T-helper 1 cell (primary cell): ENCODE measurements at places on chromosomes 11 and 22.

GRCh38 chr22:39574779-39575551 is 4.4 kb downstream of the CACNA1I start:
- no peak for DNase-seq

GRCh38 chr22:35230839-35231584 is 26.3 kb upstream of the HMGXB4 start:
- DNase-seq = no peak

DNA sequence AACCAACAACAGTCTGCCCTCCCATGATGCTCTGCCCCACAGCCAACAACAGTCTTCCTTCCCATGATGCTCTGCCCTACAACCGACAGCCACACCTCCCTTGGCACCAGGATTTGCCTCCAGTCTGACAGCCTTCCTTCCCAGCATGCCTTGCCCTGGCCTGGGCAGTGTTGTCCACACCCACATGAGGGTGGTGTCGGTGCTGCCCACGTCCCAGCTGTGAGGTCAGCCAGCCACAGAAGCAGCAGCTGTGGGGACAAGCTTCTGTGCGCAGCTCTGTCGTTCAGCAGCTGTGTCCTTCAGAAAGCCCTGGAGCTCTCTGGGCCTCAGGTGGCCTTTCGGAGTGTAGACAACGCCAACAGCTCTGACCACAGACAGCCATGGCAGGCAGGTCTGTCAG is 1378.9 kb downstream of the BRD1 start:
- DNase-seq = no peak

DNA sequence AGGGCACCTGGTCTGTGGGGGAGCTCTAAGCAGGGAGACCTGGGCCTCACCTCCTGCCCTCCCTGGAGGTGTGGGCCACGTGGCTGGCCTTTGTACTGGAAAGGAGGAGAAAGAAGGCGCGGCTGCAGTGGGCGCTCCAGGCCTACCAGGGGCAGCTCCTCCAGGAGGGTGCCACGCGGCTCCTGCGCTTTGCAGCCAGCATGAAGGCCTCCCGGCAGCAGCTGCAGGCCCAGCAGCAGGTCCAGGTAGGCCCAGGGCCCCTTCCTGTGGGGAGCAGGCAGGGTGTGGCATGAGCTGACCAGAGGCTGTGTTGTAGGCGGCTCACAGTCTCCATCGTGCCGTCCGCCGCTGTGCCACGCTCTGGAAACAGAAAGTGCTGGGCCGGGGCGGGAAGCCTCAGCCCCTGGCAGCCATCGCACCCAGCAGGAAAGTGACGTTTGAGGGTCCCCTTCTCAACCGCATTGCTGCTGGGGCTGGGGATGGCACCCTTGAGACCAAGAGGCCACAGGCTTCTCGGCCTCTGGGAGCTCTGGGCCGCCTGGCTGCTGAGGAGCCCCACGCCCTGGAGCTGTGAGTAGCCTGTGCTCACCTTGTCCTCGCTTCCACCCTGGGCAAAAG is 48.6 kb downstream of the PISD start:
- no peak for DNase-seq

- no peak for DNase-seq
Measured at GRCh38 chr22:24417200-24417599, 10.2 kb upstream of the ADORA2A start.

DNA sequence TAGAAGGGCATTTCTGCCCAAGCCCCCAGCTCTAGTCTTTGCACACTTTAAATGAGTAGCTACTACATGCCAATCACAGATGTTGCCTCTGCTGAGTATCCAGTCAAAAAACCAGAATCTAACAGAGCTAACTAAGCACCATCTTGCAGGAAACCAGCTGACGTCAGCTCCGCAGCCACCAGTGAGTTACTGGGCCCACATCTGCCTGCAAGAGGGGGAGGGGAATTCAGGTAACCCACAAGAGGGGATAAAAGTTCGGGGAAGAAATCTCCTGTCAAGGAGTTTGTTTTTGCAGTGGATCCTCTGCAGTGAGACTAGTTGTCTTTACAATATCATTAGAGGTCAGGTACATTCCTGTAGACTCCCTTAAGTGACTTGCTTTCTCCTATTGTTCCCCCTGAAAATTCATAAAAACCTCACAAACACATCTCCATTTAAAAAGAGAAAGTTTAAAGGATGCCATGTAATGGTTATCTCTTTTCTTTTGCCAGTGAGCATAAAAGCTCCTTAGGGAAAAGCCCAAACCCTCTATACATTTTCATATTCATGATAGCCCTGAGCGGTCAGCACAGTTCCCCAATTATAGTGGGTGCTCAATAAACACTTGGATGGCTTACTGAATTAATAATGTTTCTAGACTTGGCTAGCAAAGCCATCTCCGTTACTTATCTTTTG is 9.3 kb downstream of the CD44 start:
- DNase-seq = peak; percentile 42

GRCh38 chr11:44853666-44854065 is 97.0 kb downstream of the TP53I11 start:
- no peak for DNase-seq

- no peak for DNase-seq
Measured at GRCh38 chr22:17086296-17086695, 1.5 kb downstream of the IL17RA start.

DNA sequence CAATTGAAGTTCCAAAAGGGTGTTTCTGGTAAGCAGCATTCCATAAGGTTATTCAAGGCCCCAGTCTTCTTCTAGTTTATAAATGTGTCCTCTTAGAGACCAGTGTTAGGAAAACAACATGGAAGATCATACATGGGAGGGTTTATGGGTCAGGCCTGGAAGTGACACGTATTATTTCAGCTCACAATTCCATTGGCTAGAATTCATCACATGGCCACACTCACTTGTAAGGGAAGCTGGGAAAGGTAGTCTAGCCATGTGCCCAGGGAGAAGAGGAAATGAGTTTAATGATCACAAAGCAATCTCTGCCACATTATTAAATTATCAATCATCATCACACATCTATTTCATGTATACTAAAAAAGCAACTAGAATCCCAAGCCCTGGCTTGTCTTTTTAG is 181.7 kb upstream of the TBCEL start:
- no peak for DNase-seq

- DNase-seq = no peak
Measured at GRCh38 chr11:111730871-111731591, 35.2 kb downstream of the PPP2R1B start.

GRCh38 chr11:86486261-86487030 is 111.8 kb downstream of the CCDC81 start:
- no peak for DNase-seq

DNA sequence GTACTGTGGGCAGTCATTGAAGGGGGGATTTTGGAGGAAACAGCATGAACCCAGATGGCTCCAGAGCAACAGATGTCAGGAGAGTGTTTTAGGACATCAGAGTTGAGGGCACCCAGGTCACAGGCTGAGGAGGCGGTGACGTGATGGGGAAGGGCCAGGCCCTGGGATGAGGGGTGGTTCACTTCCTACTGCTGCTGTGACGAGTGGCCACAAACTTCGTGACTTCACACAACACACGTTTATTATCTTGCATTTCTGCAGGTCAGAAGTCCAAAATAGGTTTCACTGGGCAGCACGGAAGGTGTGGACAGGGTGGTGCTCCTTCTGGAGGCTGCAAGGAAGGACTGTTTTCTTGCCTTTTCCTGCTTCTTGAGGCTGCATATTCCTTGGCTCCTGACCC is 77.7 kb upstream of the RAB1B start:
- DNase-seq = no peak

DNA sequence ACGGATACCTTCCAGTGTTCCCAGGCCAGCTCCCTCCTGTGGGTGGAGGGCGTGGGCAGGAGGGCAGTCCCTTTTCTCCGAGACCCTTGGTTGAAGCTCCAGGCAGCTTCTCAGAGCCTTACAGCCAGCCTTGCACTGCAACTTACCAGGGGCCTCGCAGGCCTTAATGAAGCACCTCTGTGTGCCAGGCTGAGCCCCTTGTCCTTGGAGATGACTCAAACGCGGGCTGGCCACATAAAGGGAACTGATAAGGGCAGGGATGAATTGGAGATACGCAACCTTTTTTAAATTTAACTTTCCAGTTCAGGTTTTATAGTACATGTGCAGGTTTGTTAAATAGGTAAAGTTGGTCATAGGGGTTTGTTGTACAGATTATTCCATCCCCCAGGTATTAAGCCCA is 72.7 kb downstream of the WNT7B start:
- no peak for DNase-seq

DNA sequence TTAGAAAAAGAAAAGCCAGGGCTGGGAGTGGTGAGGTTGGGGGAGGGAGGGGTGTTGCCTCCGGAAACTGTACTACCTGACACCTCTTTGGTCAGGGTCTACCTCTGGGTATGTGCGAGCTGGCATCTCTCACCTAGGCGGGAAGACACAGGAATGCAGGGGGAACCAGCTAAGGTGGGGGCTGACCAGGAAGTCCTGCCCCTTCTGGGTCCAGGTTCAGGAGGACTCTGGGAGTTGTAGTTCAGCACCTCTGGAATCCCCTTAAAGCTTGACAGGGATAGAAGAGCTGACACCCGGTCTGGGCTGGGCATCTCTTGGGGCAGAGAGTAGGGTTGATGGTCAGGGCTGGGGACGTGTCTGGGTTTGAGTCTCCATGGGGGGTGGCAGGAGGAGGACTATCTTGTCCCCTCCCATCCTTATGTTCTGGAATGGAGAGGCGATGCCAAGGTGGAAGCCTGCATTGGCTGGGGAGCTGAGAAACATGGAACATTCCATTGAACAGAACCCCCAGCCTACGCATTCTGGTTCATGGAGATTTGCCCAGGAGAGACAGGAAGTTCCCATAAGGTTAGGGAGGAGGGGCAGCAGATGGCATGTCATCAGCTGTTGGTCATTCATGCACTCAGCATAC is 2.1 kb upstream of the KIAA1671 start:
- DNase-seq = no peak

GRCh38 chr11:84438565-84438964 is 1152.4 kb upstream of the CCDC90B start:
- no peak for DNase-seq

DNA sequence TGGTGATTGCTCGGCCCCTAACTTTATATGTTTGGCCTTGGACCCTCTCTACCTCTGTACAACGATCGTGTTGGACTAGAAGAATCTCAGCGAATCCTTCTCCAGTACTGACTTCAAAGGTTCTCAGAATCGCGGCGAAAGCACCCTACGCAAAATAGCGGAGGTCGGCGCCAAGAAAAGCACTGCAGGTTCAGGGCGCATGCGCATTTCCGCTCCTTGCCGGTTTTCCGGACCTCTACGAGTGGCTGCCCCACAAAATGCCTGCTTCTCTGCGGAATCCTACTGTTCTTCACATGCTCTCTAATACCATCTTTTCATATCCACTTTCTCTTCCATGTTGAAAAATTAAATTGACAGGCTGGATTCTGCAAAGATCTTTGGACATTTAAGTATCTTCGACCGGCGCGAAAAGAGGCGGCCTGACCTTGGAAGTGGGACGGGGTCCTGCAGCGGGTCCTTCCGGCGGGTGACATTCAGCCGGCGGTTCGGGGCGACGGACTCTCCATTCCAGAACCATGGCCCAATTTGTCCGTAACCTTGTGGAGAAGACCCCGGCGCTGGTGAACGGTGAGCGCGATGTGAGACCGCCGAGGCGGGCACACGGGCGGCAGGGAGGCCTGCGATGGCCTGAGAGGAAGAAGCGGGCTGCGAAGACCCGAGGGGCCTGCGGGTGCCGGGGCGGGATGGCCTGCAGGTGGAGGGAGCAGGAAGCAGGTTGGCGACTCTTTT is at the start of gene ATP5MG:
ATP5MG (plus strand) TSS at position 456 of the 729 bp plus-strand sequence; CDS start at position 516, 60 bp downstream.
- DNase-seq = peak; percentile 93

GRCh38 chr11:2265854-2266585 is 4.4 kb downstream of the ASCL2 start:
- DNase-seq = no peak

DNA sequence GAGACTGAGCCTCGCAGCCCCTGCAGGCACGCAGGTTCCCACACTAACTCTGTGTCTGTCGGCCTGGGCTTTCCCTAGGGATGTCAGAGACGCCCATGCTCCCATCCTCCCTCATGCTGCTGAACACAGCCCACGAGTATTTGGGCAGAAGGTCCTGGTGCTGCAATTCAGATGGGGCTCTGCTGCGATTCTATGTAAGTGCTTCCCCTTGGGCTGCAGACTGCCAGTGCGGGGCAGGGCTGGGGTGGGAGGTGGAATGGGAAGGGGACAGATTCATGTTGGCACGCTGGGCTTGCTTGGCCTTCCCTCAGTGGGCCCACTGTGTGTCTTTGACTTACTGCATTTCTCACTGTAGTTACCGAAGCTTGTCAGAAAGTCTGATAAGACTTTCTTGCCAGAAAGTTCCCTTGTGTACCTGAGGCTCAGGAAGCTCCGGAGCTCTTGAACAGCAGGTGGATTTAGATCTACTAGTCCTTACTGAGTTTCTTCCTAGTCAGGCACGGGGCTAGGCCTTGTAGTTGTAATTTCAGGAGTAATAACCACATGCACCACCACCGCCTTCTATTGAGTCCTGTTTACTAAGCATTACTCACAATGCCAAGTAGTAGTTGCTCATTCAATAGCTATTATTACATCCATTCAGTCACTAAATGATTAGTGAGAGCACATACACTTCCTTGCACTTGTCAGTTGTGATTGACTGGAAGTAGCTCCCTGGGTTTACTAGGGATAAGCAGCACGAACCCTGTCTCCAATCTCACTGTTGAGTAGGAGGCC is 65.2 kb downstream of the CABIN1 start:
- DNase-seq = no peak

DNA sequence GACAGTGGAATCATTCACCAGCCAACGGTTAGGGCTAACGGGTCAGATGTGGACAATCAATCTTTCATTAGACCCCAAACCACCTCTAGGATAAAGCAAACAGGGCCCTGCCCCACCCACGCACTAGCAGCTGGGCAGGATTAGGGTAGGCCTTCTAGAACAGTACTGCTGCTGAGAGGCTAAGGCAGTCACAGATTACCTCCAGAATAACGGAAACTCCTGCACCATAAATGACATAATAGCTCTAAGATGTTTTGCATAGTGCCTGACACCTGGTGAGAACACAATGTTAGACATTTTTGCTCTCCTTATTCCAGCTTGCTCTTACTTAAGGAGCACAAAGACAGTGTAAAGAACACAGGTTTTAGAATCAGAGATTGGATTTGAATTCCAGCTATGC is 1.8 kb downstream of the SYTL2 start:
- no peak for DNase-seq

GRCh38 chr11:117789241-117789640 is 7.8 kb downstream of the DSCAML1 start:
- DNase-seq = no peak

DNA sequence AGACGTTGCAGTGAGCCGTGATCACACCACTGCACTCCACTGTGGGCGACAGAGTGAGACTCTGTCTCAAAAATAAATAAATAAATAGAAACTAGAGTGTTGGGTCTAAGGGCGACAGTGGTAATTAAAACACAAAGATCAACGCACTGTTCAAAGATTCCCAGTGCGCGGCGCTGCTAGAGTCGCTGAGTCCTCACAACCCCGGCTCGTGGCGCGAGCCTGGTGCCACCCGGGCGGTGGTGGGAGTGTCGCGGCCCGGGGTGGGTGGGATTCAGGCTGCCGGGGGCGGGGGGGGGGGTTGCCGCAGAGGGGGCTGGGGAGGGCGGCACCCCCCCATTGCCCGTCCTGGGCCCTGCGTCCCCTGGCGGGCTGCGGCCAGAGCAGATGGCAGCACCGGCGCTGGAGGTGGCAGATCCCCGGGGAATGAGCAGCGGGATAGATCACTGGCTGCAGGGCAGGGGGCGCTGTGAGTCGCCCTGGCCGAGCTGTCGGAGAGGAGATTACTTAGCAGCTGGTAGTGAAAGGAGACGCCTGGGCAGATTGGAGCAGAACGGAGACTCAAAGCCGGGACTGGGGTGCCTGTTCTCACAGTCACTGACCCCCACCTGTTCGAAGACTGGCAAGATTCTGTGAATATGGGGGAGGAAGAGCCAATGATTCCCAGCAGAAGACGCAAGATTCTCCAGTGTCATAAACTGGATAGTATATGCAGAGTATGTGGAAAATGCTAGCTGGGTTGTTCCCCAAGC is 30.2 kb upstream of the APOBEC3A start:
- no peak for DNase-seq

- no peak for DNase-seq
Measured at GRCh38 chr11:13434247-13435205, 28.5 kb downstream of the BTBD10 start.
